ENCODE measurements at places on chromosomes 11 and 22.

GRCh38 chr11:18145025-18145424 lies 12.7 kb downstream of the MRGPRX3 start:
- DNase-seq: no peak

DNA sequence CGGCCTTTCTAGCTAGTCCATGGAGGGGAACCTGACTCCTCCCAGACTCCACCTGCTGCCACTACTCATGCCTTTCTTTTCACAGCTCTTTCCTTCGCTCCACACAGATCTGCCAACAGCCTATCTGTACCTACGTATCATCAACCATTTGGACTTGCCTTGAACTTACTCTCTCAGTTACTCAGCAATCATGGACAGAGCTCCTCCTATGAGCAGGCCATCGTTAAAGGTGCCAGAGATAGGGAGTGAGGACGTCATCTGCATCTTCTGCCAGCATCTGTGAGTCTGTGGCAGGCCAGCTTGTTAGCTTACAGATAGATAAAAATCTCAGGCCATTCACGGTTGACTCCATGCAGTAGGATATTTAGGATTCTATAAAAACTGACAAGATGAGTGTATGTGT lies 162.9 kb upstream of the ZBED5 start:
- peak; percentile 48 for DNase-seq

- no peak for DNase-seq
These were observed 1.0 kb downstream of the ARHGAP8 start for GRCh38 chr22:44753189-44754042.

DNA sequence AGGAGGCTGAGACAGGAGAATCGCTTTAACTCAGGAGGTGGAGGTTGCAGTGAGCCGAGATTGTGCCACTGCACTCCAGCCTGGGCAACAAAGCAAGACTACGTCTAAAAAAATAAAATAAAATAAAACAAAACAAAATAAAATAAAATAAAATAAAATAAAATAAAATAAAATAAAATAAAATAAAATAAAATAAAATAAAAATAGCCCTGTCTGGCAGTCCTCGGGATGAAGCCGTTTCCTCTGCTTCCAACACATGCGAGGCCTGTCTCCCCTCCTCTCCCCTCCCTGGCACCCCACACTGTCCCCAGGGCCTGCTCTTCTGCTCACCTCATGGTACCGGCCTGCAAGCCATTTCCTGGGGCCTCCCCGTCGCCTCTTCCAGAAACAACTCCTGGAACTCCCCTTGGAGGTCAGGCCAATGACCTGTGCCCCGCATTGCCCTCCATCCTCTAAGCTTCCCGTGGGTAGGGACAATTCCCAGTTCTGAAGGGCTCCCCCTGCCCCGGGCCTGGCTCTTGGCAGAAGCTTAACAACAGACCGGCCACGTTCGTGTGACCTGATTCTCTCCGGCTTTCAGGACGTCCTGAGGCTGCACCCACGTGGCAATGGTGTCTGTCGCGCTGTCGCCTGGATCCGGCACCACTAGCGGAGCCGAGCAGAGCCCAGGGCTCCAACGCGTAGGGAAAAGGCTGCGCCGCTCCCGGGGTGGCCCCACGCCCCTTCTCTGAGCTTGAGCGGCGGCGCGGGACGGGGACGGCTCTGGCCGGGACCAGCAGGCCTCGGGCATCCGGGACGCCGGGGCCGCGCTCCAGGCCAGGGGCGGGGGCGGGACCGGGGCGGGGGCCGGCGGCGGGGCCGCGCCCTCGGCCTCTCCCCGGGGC lies 456 bp upstream of the PARVB start:
- DNase-seq: peak; percentile 68

DNA sequence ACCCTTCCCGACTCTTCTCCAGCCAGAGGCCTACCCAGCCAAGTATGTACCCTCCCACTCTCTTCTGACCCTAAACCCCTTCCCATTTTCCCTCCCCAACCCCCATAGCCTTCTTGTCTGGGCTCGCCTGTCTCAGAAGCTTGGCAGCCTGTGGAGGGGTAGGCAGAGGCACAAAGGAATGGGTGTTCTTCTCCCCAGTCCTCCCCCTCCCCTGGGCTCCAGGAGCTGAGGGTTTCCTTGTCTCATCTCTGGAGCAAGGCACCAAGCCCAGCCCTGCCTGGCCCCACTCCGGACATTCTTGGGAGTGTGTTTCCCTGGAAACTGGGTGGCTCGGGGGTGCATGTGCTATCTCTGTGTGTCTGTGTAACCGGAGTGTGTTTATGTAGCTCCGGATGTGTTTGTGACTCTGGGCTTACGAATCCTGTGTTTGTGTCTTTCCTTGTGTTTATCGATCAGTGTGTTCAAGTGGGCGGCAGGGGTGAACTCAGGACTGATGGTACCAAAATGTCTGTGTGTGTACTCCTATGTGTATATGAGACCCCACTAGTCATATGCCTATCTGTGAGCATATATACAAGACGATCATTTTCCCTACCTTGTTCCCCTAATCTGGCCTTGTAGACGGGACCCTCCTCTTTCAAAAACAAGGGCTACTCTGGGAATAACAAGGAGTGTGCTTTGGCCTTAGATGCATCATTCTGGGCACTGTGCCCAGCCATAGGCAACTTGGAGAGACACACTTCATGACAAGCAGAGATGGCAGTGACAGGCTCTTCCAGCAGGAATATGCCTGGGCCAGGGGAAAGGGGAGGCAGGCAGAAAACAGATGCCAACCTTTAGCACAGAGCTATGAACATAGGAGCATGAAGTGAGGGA lies 10.9 kb downstream of the PHLDB1 start:
- no peak for DNase-seq

- DNase-seq: no peak
These were observed 215.5 kb upstream of the LARGE1 start for GRCh38 chr22:34135749-34136148.

DNA sequence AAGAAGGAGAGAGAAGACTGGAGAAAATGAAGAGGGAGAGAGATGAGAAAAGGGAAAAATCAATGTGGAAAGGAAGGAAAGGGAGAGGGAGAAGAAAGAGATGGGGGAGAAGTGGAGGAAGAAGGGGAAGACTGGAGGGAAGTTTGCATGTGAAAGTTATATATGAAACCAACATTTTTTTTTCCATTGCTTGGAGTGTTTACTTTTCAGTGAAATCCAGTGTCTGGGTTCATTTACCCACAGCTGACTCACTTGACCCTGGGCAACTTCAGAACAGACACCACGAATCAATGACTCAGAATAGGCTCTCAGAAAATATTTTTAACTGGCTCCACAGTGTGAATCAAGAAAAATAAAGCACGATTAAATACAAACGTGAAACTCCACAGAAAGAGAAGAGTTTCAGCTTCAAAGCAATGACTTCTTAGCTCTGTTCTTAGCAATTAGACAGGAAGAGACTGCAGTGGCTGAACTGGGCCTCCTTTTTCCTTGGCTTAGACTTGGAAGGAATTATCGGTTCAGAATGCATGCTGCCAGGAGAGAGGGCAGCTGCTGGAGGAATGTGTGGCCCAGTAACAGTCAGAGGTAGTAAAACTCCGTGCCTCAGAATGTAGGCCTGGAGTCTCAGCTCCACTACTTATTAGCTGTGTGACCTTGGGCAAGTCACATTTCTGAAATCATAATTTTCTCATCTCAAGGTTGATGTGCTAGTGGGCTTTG lies 237.5 kb downstream of the MIAT start:
- DNase-seq: no peak

- DNase-seq: peak; percentile 89
These were observed 13.1 kb downstream of the EEF1G start for GRCh38 chr11:62560566-62561103.

DNA sequence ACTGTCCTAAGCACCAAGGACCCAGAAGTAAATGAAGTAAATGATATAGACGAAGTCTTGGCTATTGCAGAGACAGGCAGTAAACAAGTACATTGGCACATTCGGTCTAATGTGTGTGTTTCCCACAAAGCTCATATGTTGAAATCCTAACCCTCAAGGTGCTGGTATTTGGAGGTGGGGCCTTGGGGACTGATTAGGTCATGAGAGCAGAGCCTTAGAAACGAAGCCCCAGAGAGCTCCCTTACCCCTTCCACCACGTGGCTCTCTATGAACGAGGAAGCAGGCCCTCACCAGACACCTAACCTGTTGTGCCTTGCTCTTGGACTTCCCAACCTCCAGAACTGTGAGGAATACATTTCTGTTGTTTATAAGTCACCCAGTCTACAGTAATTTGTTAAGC lies 14.9 kb downstream of the CLMP start:
- DNase-seq: no peak

- DNase-seq: no peak
These were observed 103.8 kb downstream of the ABTB2 start for GRCh38 chr11:34254011-34254410.

DNA sequence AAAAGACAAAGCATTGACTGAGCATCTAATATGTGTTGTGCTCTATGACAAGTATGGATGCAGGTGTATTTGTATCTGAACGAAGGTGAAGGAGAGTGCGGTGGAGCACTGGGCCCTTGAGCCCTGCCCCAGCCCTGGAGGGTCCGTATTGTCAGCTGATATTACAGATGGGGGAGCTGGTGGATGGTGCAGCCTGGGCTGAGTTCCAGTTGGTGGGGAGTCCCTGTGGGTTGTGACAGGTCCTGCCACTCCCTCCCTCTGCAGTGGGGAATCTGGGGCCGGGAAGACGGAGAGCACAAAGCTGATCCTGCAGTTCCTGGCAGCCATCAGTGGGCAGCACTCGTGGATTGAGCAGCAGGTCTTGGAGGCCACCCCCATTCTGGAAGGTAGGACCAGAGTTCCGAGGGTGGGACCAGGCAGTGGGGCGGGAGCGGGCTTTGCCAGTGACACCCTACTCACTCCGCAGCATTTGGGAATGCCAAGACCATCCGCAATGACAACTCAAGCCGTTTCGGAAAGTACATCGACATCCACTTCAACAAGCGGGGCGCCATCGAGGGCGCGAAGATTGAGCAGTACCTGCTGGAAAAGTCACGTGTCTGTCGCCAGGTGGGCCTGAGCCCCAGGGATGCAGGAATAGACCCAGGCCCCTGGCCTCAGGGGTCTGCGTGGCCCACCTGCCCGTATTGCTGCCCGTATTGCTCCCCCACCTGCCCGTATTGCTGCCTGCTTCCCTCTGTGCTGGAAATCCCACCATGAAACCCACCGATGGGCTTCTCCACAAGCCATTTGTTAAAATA lies 28.6 kb downstream of the MYO7A start:
- no peak for DNase-seq

GRCh38 chr11:73614591-73614990 lies 16.7 kb upstream of the FAM168A start:
- DNase-seq: no peak

DNA sequence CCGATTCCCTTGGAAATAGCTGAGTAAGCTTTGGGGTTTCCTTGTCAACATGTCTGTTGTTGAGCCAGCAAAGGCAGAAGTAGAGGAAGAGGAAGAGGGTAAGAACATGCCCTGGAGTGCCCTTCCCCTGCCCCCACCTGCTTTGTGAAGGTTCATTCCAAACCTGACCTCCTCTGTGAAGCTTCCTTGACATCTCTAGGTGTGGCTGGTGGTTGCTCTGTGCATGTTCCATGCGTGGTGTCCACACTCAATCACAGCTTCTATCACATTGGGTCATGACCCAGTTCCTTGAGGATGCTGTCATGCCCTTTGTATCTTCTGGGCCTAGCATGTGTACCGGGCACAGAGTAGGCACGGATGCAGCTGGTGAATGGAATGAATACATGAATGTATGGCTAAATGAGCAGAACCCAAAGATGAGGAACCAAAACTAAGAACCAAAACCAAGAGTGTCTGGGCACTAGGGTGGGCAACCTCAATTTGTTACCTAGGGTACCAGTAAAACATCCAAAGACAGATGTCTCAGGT lies 23.7 kb upstream of the FXYD6 start:
- no peak for DNase-seq

GRCh38 chr11:117092951-117093590 lies 5.2 kb downstream of the SIK3 start:
- no peak for DNase-seq

DNA sequence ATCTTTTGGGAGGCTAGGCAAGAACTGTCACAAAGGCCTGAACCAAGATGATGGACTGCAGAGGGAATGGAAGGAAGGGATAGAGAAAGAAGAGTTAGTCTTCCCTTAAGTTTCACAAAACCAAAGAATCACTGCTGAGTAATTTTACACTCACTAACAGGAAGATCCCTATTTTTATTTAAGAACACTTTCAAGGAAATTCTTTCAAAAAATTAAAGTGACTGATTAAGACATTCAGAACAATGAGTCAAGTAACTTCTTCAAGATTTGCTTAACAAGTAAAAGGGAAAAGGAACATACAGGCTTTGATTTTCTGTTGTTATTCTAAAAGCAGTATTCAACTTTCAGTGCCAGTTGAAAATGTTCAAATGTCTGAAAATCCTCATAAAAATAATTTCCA lies 3.1 kb downstream of the PITPNB start:
- DNase-seq: no peak

GRCh38 chr11:2200536-2200935 lies 28.9 kb upstream of the TH start:
- no peak for DNase-seq

DNA sequence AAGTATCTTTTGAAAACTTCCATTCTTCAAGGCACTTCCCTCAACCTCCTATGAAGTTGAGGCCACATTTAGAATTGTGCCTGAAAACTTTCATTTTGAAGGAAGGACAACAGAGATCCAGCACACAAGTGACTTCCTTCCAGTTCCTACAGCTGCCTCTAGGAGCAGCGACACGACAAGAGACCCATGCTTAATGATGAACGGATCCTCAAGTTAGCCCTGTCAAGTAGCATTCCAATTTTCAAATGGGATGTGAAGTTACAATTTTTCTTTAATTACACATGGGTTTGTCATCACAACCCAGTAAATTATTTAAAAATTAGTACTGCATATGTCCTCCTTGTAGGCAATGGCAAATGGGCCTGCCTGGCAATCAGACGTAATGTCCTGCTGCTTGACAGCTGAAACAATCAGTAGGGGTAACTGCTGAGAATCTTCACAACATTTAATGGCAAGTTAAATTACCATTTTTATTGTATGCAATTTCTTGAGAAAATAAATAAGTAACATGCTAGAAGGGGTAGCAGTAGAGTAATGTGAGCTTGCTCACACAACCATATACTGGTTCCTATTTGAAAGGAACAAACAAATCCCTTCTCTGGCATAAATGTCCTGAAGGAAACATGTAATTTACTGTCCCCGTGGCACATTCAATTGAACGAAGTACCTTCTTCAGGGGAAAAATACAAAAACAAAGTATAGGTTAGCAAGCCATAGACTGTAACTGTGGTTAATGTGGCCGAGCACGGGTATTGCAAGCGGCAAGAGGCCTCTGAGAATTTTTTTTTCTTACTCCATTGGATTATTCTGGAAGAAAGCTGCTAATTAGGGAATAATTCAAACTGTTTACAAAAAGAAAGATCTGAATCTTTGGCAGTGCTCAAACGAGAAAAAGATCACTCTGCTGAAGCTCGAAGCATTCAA lies 288.3 kb downstream of the CADM1 start:
- no peak for DNase-seq
